ENCODE measurements at places on chromosomes 6 and 20.
A peak's percentile ranks its signal among the peaks of the same experiment; 100 is the strongest.

GRCh38 chr6:119326291-119327005 lies 23.1 kb downstream of the MAN1A1 start:
- H3K27ac ChIP-seq: no peak overlapping the region
- no peak overlapping the region for H3K4me3 ChIP-seq
- no peaks in the 10 kb centered on the region for H3K36me3 ChIP-seq

- DNase-seq: no peak
- no peaks in the 10 kb centered on the region for H3K36me3 ChIP-seq
- H3K27ac ChIP-seq: no peak overlapping the region
- H3K4me3 ChIP-seq: no peak overlapping the region
Observed at GRCh38 chr20:20447196-20447595, 79.3 kb downstream of the INSM1 start.

GRCh38 chr20:41268917-41269652 lies 48.4 kb downstream of the ZHX3 start:
- no peaks in the 10 kb centered on the region for H3K36me3 ChIP-seq
- no peak overlapping the region for H3K27ac ChIP-seq
- DNase-seq: no peak
- H3K27me3 ChIP-seq: no peaks in the 10 kb centered on the region

DNA sequence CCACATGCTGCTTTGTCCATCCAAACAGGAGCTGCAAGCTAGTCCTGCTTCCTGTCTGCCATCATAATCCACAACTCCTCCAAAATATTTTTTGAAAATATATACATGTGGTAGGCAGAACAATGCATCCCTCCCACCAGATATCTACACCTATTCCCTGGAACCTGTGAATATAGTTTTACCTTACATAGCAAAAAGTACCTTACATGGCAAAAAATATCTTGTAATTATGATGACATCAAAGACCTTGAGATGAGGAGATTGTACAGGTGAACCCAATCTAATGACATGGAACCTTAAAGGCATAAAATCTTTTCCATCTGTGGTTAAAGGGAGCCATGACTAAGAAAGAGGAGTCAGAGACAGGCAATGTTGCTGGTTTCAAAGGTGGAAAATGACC lies 15.3 kb upstream of the RGS17 start:
- no peak for DNase-seq

- H3K27ac ChIP-seq: no peak overlapping the region
- no peak for DNase-seq
- no peaks in the 10 kb centered on the region for H3K27me3 ChIP-seq
- no peaks in the 10 kb centered on the region for H3K4me1 ChIP-seq
- H3K4me3 ChIP-seq: no peak overlapping the region
Observed at GRCh38 chr6:63305277-63305676, 14.5 kb downstream of the LGSN start.

DNA sequence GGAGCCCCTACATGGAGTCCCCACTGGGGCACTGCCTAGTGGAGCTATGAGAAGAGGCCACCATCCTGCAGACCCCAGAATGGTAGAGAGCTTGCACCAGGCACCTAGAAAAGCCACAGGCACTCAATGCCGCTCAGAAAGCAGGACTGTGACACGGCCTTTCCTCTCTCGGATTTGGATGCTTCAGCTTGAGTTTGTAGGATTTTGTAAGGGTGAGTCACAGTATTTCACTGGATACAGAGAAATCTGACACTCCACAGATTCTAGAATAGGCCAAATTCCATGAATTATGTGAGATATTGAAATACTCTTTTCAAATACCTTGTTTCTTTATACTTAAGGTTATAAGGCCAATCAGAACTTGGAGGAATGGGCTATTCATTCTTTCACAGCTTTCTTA lies 424.5 kb downstream of the HTR1B start:
- no peak for DNase-seq
- no peaks in the 10 kb centered on the region for H3K4me1 ChIP-seq
- H3K27ac ChIP-seq: no peak overlapping the region
- H3K4me3 ChIP-seq: no peak overlapping the region

- no peaks in the 10 kb centered on the region for H3K36me3 ChIP-seq
- H3K4me3 ChIP-seq: no peak overlapping the region
- DNase-seq: no peak
- peaks cover 39% of the 10 kb centered on the region for H3K27me3 ChIP-seq
Observed at GRCh38 chr20:23029324-23029723, 5.8 kb upstream of the SSTR4 start.

DNA sequence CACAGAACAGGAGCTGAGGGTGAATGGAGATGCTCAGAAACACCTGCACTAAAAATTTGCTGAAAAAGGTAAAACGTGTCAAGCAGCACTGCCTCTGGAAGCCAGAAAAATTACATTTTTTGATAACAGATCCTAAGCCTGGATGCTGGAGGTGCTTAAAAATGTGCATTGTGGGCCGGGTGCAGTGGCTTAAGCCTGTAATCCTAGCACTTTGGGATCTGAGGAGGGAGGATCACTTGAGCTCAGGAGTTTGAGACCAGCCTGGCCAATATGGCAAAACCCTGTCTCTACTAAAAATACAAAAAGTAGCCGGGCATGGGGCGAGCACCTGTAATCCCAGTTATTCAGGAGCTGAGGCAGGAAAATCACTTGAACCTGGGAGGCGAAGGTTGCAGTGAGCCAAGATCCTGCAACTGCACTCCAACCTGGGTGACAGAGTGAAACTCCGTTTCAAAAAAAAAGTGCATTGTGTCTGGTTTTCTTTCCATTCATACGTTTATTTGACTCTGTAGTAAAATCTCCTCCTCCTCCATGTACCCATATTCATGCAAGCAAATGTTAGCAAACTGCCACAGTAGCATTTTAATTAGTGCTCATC lies 587 bp upstream of the BTN3A1 start:
- peak overlapping the region; percentile 91 for H3K27ac ChIP-seq
- H3K4me1 ChIP-seq: peaks cover 36% of the 10 kb centered on the region
- H3K27me3 ChIP-seq: no peaks in the 10 kb centered on the region
- peak overlapping the region; percentile 96 for H3K4me3 ChIP-seq
- H3K36me3 ChIP-seq: peaks cover 5% of the 10 kb centered on the region

DNA sequence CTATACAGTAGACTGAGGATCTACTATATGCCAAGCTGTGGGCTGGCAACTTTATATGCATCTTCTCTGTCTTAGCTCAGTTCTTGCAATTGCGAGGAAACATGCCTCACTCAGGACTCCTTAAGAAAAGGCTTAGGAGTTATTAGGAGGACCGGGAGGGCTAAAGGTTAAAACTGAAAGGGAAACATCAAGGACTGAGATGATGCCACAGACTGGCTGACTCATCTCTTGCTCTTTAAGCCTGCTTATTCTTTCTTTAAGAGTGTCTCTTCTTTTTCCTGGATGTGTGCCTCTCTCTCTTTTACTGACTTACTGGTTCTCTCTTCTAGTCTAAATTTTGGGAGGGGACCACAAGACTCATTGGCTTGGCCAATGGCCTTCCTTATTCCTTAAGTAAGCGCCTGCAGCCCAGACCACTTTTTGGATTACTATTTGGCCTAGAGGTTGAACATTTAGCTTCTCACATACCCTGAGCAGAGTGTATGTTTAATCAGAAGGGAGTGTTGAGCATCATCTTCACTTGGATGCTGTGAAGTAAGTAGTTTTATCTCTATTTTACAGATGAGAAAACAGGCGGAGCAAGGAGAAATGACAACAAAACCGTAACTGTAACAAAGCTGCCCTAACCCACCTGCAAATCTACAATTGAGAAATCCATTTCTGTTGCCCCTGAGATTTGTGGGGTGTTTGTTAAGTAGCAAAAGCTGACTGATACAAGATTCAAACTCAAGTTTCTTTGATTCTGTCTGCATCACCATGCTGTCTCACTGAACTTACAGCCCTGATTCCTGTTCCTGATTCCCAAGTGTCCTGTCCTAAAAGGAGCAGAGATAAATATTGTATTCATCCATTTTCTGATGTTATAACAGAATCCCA lies 7.2 kb upstream of the SDC4 start:
- peaks cover 2% of the 10 kb centered on the region for H3K27me3 ChIP-seq
- H3K4me1 ChIP-seq: no peaks in the 10 kb centered on the region
- no peak overlapping the region for H3K27ac ChIP-seq

DNA sequence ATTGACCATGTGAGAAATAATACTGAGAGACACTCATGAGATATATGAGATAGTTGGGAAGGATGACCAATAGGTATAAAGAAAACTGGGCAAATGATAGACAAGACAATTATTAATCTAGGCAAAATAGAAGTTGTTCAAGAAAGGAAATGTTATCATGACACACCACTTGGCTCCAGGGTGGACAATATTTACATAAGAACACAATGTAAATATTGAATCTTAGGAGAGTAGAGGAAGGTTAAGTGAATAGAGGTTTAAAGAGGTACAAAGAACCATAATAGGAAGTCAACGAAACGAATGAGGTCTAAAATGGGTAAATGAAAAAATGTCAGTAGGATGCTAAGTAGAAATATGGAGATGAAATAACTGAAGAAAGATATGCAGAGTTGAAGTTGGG lies 126.5 kb downstream of the MBOAT1 start:
- DNase-seq: no peak
- H3K4me3 ChIP-seq: no peak overlapping the region
- H3K27ac ChIP-seq: no peak overlapping the region
- no peaks in the 10 kb centered on the region for H3K27me3 ChIP-seq
- no peaks in the 10 kb centered on the region for H3K36me3 ChIP-seq

Measured in neural crest cell (in vitro differentiated cells).